ENCODE measurements at places on chromosomes 16 and 17.

- no peak for DNase-seq
Observed at GRCh38 chr16:86398622-86399021, 111.7 kb upstream of the FOXF1 start.

DNA sequence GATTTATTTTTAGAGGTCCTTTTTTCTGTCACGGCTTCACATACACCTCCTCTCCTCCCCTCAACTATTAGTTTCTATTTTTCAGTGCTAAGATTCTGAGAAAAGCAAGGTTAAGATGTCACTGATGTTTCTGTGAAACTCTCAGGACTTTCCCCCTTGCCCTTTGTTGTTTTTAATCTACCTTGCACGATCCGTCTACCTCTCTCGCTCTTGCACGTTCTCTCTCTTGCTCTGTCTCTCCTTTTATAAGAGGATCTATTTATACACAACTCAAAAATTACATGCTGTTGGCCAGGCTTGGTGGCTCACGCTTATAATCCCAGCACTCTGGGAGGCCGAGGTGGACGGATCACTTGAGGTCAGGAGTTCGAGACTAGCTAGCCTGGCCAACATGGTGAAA, 43.6 kb downstream of the RPA1 start:
- no peak for DNase-seq

GRCh38 chr16:85378145-85379040, 234.7 kb upstream of the GSE1 start:
- DNase-seq, result no peak

- DNase-seq, result no peak
Observed at GRCh38 chr17:27882162-27882840, 10.9 kb downstream of the LYRM9 start.

DNA sequence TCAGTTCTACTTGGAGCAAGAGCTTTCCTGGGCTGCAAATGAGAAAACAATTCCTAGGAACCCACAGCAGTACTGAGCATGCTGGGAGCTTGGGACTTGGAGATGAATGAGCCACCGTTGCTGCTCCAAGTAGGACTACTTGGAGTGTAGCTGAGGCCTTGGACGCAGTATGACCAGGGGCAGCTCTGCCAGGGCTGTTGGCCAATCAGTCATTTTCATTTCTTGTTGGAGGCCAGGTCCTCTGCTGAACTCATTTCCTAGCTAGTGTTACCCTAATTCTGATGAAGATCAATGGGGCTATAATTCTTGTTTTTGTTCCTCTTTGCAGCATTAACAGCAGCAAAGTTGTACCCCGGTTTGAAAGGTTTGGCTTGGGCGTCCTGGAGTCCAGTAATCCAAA, 8.0 kb upstream of the LGALS9 start:
- no peak for DNase-seq

DNA sequence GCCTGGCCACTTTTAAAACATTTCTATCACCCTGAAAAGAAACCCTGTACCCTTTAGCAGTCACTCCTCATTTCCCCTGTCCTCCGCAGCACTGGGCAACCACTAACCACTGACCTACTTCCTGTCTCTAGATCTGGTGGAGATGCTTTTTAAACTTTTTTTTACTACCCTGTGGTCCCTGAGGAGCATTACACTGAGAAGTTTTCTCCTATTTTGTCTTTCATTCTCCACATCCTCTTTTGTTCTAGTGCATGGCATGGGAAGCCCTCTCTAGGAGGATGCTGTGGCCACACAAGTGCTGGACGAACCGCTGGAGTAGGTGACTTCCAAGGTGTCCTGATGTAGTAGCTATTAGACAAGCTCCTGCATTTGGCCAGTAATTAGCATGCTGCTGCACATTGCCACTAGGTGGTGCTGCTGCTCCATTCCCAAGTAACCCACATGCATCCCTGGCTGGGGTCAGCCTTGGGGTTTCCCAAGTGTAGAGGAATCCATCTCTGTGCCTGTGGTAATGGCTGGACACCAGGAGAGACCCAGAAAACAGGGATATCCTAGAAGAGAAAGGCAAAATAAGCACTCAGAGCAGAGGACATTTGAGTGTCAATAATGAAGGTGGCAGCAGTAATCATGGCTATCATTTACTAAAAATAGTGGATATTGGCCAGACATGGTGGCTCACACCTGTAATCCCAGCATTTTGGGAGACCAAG, 143.8 kb upstream of the CRHR1 start:
- peak; percentile 89 for DNase-seq

DNA sequence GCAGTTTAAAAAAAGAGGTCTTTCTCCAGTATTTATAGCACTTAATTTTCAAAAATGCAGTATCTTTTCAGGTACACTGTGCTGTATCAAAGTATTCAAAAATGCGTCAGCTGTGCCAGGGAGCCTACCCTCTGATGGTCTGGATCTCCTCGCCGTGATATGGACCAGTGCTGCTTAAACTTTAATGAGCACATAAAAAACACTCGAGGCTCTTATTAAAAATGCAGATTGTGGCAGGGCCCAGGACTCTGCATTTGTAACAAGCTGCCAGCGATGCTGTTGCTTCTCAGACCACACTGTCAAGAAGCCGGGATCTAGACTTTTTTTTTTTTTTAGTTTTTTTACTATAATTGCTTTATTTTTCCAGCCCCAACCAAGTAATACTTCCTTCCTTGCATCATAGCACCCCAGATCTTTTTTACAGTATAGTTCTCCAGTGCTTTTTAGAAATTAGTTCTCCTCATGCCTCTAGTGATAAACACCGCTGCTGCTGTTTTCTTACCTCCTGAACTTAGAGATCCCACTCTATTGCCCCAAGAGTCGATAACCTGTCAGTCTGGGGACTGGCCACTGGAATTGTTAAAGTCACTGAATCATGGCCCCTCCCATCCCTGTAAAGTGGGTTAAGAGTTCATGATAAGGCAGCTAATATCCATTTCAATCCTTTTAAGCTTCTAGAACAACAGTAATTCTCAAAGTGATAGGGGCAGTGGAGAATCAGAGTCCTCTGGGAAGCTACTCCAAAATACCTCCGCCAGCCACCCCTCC, 1.6 kb upstream of the SMARCD2 start:
- DNase-seq, result no peak

GRCh38 chr17:7774055-7774521, 56.5 kb downstream of the DNAH2 start:
- DNase-seq, result no peak

- no peak for DNase-seq
Observed at GRCh38 chr16:53090591-53091411, 36.0 kb downstream of the CHD9 start.

GRCh38 chr17:21573961-21574610, 118.2 kb upstream of the KCNJ18 start:
- DNase-seq, result no peak

- DNase-seq, result no peak
Observed at GRCh38 chr17:62937606-62938005, 28.4 kb upstream of the TANC2 start.

DNA sequence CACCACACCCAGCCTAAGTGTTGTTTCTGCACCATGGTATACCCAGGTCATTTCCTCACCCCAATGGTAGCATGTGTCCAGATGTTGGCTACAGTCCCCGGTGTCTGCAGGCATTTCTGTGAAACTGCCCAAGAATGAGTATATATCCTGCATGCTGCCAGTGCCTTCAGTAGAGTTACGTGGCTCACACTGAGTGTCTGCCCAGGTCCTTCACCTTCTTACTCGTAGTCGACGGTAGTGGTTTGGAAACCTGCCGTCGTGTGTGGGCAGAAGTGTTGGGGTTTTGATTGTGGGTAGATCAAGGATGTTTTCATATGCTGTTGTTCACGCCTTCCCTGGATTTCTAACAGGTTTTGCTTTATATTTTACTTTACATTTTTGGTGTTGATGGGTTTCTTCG, 16.8 kb downstream of the TCF25 start:
- no peak for DNase-seq

GRCh38 chr17:57107498-57108101, 22.6 kb downstream of the AKAP1 start:
- DNase-seq, result no peak

GRCh38 chr16:50977138-50977537, 173.9 kb downstream of the SALL1 start:
- no peak for DNase-seq

DNA sequence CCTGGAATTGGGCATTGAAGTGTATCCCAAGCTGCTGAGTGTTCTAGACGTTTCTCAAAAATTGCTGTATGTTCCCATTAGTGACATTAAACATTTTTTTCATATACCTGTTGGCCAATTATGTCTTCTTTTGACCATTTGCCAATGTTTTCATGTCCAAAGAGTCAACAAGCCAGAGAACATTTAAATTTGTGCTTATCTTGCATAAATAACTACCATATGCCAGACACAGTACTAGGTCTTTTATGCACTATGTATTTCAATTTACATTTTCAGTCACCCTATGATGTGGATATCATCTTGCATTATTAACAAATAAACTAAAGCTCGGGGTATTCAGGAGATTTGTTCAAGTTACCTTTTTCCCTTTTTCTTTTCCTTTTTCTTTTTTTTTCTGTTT, 632.9 kb upstream of the C16orf82 start:
- no peak for DNase-seq

GRCh38 chr17:35428229-35428628, 4.1 kb downstream of the SLFN12 start:
- no peak for DNase-seq

GRCh38 chr17:82843904-82844680, 4.3 kb upstream of the ZNF750 start:
- DNase-seq, result no peak

GRCh38 chr16:56700195-56700594, 17.9 kb downstream of the MT1X start:
- DNase-seq, result no peak

- no peak for DNase-seq
Observed at GRCh38 chr17:81824595-81824994, 8.5 kb downstream of the MCRIP1 start.

GRCh38 chr17:2396568-2397246, 4.2 kb downstream of the MNT start:
- DNase-seq, result peak; percentile 79

DNA sequence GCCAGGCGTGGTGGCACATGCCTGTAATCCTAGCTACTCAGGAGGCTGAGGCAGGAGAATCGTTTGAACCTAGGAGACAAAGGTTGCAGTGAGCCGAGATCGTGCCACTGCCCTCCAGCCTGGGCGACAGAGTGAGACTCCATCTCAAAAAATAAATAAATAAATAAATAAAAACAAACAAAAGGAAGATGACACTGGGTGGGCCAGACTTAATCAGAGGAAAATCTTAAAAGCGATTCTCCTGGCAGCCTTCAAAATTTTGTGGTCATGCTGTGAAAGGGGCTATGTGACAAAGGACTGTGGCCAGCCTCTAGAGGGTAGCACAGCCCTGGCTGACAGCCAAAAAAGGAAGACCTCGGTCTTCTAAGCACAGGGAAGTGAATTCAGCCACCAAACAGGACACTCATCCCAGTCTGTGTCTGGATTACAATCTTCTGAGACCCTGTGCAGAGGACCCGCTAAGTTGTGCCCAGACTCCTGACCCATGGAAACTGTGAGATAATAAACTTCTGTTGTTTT, 391.1 kb downstream of the CNTNAP4 start:
- no peak for DNase-seq

GRCh38 chr17:76585649-76586593, at the start of gene ST6GALNAC2:
Gene ST6GALNAC2 (minus strand): TSS chr17:76585860. CDS start chr17:76585808, 52 bp downstream.
- no peak for DNase-seq

GRCh38 chr17:72267601-72268000, 146.8 kb downstream of the SOX9 start:
- DNase-seq, result no peak

GRCh38 chr17:43839670-43840108, 6.7 kb upstream of the MPP3 start:
- no peak for DNase-seq

DNA sequence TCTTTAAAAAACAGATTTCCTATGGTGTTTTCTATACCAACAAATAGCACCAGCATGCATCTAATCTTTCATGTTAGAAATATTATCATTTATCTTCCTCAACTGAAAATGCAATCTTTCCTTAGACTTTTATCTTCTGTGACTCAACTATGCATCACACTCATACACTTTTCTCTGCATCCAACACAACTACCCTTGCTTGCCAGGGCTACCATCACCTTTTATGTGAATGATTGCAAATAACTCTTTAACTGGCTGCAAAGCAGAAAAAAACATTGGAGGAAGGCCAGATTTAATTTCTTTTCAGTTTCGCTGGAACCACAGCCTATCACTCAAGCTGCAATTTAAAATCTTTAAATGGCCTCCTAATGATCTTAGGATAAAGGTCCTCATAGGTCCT, 212.9 kb downstream of the CDH8 start:
- DNase-seq, result no peak

- no peak for DNase-seq
Observed at GRCh38 chr17:40555296-40556190, 9.7 kb downstream of the CCR7 start.

GRCh38 chr17:34562387-34562786, 17.0 kb upstream of the TMEM132E start:
- no peak for DNase-seq

DNA sequence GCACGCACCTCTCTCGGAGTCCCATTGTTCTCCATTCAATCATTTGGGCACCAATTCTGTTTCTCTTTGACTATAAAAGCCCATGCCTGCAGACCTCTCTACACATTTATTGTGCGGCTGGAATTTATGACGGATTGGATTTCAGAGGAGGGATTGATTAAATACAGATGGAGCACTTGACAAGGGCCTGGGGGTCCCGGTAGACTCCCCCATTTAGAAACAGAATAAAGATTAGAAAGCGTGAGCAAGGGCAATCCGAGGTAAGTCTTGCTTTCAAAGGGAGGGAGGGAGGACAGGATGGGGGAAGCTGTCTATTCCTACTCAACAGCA, 15.1 kb upstream of the PITPNM3 start:
- DNase-seq, result no peak

- DNase-seq, result no peak
Observed at GRCh38 chr17:27338536-27338985, 44.6 kb downstream of the WSB1 start.

GRCh38 chr17:9427465-9428315, 147.9 kb downstream of the STX8 start:
- DNase-seq, result no peak

DNA sequence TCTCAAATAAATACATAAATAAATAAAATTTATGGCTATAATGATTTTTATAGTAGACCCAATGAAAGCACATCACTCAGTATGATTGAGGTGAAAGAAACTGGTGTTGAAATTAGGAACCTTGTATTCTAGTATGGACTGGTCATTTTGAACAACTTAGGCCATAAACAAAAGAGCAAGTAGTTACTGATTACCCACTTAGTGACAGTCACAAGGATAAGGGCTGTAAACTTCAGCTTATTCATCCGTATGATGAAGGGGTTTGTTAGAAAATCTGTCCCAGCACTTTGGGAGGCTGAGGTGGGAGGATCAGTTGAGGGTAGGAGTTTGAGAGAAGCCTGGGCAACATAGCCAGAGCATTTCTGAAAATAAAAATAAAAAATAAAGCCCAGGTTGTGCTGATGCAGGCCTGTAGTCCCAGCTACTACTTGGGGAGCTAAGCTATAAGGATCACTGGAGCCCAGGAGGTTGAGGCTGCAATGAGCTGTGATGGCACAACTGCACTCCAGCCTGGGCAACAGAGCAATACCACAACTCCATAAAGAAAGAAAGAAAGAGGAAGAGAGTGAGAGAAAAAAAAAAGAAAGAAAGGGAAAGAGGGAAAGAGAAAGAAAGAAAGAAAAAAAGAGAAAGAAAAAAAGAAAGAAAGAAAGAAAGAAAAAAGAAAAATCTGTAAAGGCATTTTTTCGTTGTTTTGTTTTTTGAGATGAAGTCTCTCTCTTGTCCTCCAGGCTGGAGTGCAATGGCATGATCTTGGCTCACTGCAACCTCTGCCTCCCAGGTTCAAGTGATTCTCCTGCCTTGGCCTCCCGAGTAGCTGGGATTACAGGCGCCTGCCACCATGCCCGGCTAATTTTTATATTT, 4.2 kb upstream of the SPAG9 start:
- DNase-seq, result no peak

Data from iPS DF 6.9 (cell line).